Suppressor macrophage treated with lipopolysaccharide for 4 hours (primary cell): ENCODE measurements at places on chromosomes 6 and 20.

GRCh38 chr6:167811040-167811439, 15.7 kb upstream of the AFDN start:
- no peak for DNase-seq

- no peak for DNase-seq
Observed at GRCh38 chr20:47544240-47544639, 42.6 kb downstream of the NCOA3 start.

- DNase-seq = no peak
Observed at GRCh38 chr6:76609160-76609559, 536.7 kb upstream of the IMPG1 start.

DNA sequence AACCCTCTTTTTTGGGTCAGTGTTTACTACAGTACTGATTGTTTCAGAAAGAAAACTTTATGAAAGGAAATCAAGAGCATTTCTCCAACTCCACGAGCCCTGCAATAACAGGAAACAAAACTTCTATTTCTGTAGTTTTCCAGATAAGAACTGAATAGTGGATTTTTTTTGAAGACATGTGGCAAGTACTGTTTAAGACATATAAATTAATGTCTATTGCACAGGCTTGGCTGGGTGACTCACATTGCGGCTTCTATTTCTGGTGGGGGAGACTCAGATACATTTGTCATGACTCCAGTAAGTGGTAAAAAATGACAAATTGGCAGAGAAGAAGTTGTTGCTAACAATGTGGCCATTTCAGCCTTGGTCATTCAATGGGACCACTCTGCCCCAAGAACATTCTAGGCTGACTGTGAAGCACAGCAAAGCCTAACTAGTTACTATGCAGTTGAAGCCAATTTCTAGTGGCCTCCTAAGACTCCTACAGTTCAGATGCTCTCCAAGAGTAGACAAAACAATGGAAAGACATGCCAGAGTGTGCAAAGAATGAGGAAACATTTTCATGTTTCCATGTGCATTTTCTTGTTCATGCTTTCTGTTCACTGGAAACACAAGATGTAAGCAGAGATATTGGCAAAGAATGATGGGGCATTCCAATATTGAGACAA, 200.9 kb downstream of the EDN1 start:
- DNase-seq = peak; percentile 79

GRCh38 chr20:8073024-8073832, 53.7 kb upstream of the TMX4 start:
- peak; percentile 69 for DNase-seq

DNA sequence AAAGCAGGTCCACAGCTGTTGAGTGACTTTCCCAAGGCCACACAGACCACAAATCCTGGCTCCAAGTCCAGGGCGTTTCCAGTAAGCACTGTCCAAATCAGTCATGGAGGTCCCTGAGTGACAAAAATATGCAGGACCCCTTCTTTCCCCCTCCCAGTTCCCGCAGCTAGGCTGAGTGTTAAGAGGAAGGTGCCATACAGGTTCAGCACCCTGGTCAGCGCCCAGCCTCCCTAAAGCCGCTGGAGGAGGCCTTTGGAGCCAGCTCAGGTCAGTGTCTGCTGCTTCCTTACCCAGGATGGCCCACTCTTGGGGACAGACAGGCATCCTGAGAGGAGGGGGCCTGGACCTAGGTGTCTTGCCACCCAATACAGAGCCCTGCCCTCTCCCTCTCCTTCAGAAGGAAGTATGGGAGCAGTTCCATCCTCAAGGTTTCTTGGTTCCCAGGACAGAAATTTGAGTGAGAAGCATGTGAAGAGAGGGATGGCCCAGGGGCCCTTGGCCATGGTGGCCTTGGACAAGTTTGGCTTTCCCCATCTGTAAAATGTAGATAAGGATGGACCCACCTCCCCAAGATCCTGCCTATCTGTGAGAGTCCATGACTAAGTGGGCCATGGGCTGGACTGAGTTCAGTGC, 13.2 kb downstream of the TMEM74B start:
- peak; percentile 9 for DNase-seq

DNA sequence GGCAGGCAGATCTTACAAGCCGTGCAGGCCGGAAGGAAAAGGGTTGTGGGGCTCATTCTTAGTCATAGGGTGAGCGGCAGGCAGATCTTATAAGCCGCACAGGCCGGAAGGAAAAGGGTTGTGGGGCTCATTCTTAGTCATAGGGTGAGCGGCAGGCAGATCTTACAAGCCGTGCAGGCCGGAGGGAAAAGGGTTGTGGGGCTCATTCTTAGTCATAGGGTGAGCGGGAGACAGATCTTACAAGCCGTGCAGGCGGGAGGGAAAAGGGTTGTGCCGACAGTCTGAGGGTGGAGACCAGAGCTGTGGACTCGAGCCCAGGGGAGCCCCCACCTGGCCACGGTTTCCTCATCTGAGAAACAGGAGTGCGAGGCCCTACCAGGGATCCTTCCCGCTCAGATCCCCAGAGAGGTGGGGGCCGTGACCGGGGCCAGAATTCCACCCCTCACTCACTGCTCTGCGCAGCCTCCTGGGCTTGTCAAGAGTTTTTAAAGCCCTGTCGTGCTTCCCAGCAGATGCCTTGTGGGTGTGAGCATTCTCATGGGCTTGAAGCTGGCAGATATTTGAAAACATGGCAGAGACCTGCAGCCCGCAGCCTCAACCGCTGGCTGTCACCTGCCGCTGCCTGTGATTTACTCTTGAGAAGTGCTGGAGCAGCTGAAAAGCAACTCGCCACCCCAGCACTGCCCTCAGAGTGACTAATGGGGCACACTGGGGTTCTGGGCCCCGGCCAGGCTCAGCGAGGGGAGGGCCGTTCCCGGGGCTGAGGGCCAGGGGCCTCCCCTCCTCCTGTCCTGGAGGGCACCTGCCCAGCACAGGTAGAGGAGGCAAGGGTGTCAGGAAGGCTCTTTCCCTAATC, 31.9 kb downstream of the NTSR1 start:
- DNase-seq = peak; percentile 93

GRCh38 chr20:12594410-12595088, 414.2 kb upstream of the SPTLC3 start:
- DNase-seq = no peak

- DNase-seq = no peak
Observed at GRCh38 chr20:32304131-32304746, 26.8 kb downstream of the KIF3B start.

DNA sequence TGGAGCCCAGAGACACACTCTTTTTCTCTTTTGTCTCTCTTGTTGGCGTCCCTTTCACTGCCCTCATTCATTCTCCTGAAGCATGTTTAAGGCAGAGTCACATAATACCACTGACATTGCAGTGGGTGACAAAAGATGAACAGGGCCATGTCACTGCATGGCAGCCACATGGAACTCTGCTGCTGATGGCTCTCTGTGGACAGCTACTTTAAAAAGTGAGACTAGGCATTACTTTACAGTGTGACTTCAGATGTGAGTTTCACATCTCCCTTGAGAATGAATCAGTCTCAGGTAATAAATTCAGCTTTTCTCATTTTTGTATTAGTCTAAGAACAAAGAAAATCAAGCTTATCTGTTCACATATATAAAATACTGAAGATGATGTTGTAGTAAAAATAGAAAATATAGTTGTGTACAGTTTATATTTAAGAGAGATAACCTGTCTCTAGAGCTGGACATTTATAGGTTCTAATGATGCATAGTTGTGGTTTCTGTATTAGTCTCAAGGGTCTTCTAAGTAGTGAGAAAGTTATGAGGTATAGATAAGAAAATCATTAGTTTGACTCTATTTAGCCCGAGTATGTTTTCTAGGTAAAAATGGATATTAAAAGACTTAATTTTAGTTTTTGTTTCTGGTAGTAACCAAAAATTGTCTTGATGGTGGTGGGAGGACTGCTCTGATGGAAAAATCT, 6.1 kb downstream of the MRS2 start:
- no peak for DNase-seq

DNA sequence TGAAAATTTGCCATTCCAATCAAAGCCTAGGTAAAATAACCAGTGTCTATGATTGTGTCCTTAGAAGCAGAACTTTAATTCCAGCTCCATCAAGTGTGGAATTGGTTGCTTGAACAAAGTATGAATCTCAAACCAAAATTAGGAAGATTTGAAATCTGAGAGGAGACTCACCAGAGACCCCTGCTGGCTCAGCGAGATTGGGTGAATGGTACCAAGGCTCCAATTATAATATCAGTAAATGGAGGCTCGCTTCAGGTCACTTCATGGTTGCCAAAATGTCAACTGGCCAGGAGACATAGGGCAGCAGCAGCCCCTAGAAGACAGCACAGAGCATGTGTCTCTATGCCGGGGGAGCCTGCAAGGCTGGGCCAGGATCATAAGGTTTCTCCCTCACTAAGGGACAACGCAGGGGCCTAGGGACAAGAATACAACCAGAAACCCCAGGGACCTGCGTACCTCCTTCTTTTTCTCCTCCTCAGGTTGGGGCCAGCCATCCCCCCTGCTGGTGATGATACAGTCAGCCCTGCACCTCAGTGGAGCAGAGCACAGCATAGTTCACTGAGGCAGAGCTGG, 14.0 kb downstream of the RBL1 start:
- peak; percentile 13 for DNase-seq

GRCh38 chr6:3819161-3820110, 29.7 kb upstream of the FAM50B start:
- DNase-seq = no peak

- DNase-seq = no peak
Observed at GRCh38 chr6:137659871-137660270, 165.7 kb upstream of the OLIG3 start.

DNA sequence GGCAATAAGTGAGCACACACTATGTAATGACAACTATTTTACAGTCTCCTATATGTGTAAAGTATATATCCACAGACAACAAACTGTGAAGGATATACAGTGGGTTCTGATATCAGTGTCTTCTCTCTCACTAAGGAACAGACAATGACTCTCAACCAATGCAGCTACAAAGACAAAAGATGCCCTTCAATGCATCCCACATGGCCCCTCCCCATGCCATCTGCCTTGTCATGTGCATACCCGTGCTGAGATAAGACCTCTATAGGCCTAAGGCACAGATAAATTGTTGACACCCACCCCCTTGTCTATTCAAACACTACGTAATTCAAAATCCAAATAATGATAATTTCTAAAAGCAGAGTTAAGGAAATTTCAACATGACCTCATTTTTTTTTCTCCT, 1123.5 kb upstream of the MAP3K7 start:
- no peak for DNase-seq

GRCh38 chr6:106146852-106147351, 60.8 kb downstream of the PRDM1 start:
- no peak for DNase-seq

GRCh38 chr6:105135907-105136430, 43.8 kb downstream of the POPDC3 start:
- DNase-seq = no peak

GRCh38 chr20:13644010-13644409, 5.3 kb upstream of the TASP1 start:
- no peak for DNase-seq

GRCh38 chr6:68240726-68241125, 394.4 kb upstream of the ADGRB3 start:
- DNase-seq = no peak

GRCh38 chr6:142863981-142864380, 81.0 kb downstream of the HIVEP2 start:
- no peak for DNase-seq

- no peak for DNase-seq
Observed at GRCh38 chr6:157761926-157762325, 61.1 kb upstream of the SNX9 start.

GRCh38 chr6:138517635-138518034, 18.3 kb upstream of the NHSL1 start:
- DNase-seq = peak; percentile 68

DNA sequence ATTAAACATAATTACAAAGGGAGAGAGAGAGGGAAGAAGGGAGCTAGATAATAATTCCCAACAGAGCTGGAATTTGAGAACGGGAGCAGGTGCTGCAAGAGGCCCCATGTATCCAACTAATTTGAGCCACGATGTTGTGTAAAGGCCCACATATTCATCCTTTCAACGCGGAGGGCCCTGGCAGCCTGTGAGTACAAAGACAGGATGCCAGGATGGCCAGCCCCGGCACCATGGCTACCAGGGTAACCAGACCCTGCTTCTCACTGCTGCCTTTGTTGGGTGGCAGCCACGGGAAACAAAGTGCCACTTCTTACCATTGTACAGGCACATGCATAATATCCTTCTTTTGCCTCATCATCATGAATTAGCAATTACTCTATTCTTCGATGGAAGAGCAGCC, 492.0 kb upstream of the NRSN1 start:
- DNase-seq = no peak

- peak; percentile 29 for DNase-seq
Observed at GRCh38 chr6:72084992-72085569, 198.7 kb downstream of the RIMS1 start.

GRCh38 chr6:127102299-127102698, 16.2 kb upstream of the RSPO3 start:
- DNase-seq = peak; percentile 82

- DNase-seq = no peak
Observed at GRCh38 chr6:130309028-130309427, 56.8 kb upstream of the TMEM200A start.

GRCh38 chr6:165751486-165751885, 88.4 kb upstream of the PDE10A start:
- no peak for DNase-seq

DNA sequence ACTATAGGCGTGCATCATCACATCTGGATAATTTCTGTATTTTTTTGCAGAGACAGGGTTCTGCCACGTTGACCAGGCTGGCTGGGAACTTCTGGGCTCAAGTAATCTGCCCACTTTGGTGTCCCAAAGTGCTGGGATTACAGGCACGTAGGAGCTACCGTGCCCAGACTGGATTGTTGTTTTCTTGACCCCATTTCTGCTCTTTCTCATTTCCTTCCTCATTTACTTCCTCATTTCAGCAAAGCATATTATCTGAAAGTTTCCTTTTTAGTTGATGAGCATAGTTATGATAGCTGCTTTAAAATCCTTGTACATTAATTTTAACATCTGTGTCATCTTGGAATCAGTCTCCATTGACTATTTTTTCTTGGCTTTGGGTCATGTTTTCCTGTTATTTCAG, 301.0 kb upstream of the RUNX2 start:
- DNase-seq = peak; percentile 34

DNA sequence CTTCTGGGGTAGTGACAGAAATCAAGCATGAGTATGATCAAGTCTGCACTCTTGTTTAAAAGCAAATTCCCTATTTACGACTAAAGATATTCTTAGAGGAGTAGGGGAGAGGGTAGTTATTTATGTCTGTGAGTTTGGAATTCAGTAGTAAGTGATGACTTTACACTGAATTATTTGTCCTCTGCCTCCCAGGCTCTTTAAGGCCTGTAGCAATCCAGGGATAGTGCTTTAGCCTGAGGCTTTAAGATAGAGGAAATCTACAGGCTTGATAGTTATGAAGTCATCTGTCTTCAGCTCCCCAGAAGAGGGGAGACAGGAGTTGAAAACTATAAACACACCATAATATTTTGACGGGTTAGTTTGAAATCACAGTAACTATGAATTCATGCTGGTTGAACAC, 664.5 kb downstream of the EPM2A start:
- no peak for DNase-seq

DNA sequence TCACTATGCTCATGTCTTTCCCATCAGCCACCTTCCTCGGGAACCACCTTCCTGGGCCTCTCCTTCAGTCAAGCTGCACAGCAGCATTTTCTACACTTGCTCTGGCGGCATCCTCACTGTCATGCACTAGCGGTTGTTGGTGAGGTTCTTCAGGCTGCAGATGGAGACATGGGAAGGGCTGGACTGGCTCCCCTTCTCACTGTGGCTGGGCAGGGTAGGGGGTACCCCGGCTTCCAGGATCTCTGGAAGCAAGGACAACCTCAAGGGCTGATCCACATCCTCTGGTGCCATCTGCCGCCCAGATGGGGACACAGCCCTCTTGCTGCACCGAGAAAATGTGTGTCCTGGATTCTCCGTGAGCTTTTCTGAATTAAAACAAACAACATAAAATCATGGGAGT, 180.1 kb upstream of the RNF24 start:
- DNase-seq = no peak

- DNase-seq = no peak
Observed at GRCh38 chr6:126812651-126813050, 305.8 kb upstream of the RSPO3 start.
